ENCODE measurements at places on chromosomes 1 and 21.

GRCh38 chr1:116806671-116807070, 52.4 kb downstream of the CD2 start:
- DNase-seq, result no peak

DNA sequence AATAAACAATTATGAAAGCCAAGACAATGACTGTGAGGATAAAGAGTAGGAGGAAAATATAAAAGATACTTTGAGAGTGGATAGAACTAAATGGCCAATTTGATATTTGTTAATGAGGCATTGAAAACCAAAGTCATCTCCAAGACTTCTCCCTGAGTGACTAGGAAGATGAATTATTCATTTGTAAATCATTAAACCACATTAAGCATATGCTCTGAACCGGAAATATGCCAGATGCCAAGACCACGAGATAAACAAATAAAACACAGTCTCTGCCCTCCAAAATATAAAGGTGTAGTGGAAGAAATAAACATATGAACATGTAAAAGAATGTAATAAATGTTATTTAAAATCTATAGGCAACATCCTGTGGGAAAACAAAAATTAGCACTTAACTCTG, 78.8 kb downstream of the MRPL39 start:
- no peak for DNase-seq

DNA sequence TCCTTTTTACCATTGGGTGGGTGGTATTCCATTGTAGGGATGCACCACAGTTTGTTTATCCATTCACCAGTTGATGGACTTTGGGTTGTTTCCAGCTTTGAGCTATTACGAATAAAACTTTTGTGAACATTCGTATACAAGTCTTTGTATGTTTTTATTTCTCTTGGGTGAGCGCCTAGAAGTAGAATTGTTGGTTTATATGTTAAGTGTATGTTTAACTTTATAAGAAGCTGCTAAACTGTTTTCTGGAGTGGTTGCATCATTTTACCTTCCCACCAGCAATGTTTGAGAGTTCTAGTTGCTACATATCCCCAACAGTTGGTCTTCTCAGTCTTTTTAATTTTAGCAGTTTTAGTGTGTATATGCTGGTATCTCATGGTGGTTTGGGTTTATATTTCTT, 132.5 kb downstream of the PEX14 start:
- DNase-seq, result no peak

GRCh38 chr1:43991200-43991475, 261 bp upstream of the CCDC24 start:
- DNase-seq, result no peak

GRCh38 chr1:200146100-200146499, 118.6 kb downstream of the NR5A2 start:
- no peak for DNase-seq

GRCh38 chr1:116325104-116325503, 47.9 kb upstream of the ATP1A1 start:
- no peak for DNase-seq

- DNase-seq, result no peak
Measured at GRCh38 chr1:88571506-88571905, 112.6 kb upstream of the PKN2 start.

- no peak for DNase-seq
Measured at GRCh38 chr1:108560189-108560873, 431 bp downstream of the EEIG2 start.

- DNase-seq, result peak; percentile 98
Measured at GRCh38 chr1:211578640-211579439, at the start of gene SLC30A1. Gene SLC30A1 (minus strand): TSS chr1:211579161. CDS start chr1:211578612, 549 bp downstream.

- DNase-seq, result no peak
Measured at GRCh38 chr1:217026531-217026930, 303.3 kb upstream of the ESRRG start.

DNA sequence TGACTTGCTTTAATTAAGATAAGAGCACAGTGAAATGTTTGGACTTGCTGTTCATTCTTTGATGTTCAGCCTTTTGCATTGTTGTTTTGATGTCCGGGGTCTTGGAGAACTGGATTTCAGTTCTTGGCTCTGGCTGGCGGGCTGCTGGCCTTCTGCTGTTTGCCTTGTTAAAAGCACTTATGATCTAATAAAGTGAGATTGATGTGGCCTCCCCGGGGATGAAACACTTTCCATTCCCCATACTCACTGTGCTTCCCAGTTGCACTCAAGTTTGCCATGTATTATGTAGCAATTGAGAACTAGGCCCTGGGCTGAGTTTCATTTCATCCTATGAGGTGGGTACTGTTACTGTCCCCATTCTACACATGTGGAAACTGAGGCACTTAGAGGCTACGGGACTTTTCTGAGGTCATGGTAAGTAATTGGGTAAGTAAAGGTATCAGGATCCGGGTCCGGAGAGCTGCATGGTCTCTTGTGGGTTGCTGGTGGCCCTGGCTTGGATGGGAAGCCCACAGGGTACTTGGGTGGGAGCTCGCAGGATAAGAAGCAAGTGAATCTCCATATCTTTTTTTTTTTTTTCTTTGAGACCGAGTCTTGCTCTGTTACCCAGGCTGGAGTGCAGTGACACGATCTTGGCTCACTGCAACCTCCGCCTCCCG, 127.7 kb upstream of the ZBTB40 start:
- DNase-seq, result no peak

DNA sequence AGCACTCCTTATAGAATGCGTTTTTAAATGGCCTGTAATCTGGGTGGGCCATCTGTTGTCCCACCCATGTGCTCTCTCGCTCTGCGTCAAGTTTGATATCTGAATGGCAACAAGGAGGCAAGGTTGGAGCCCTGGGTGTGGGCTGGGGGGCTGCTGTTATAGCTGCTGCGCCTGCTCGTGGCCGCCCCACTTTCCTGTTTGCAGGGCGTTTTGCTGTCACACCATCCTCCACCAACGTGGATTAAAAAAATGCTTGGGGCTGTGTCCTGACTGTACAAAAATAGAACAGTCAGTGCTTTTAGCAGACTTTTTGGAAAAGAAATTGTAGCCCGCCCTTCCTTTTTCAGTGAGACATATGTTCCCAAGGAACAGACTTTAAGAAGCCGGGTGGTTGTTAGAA, 25.4 kb downstream of the UMODL1 start:
- DNase-seq, result no peak

- DNase-seq, result no peak
Measured at GRCh38 chr1:59845091-59845490, 30.3 kb downstream of the HOOK1 start.

DNA sequence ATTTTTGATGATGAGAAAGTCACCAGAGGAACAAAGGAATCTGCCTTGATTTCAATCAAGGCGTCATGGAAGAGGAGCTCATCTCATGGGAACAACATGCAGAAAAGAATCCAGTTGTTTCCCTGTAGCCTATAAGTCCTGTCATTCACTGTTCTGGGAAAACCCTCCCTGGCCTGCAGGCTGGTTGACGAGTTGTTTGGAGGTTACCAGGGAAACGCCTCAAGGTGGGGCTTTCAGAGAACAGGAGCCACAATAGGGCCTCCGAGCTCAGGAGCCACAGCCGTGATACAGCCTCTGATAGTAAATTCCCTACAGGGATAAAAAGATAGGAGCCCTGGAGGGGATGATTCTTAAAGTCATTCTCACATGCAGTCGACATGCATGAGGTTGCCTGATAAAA, 135.2 kb downstream of the PSMG1 start:
- DNase-seq, result peak; percentile 63

GRCh38 chr1:172941471-172941870, 109.3 kb downstream of the TNFSF18 start:
- DNase-seq, result no peak

DNA sequence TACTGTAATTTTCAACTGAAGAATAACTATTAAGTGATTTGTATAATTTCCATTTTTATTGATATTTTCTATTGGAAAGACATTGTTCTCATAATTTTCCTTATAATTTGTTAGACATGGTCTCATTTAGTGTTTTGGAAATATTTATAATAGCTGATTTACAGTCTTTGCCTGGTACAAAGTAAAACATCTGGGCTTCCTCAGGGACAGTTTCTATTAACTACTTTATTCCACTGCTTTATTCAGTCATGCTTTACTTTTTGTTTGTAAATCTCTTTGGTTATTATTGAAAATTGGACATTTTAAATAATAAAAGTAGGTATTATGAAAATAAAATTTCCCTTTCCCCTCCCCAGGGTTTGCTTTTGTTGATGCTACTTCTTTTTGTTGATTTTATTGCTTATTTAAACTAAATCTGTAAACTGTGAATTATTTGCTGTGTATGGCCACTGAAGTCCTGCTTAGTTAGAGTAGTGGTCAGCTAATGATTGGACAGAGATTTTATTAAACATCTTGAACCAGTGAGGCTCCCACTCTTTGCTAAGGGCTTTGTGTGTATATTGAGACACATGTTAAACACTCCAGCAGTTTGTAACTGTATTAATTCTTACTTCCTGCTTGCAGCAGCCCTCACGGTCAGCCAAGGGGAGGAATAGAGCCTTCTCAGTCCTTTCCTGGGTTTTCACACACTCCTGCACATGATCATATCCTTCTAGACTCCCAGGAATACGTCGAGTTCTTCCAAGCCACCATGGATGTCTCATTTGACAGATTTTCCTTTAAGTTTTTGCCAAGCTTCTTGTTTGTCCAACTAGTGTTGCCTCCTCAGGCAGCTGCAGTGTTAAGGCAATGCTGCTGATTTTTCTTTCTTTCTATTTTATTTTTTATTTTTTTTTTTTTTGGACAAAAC, 994.6 kb upstream of the PRMT6 start:
- DNase-seq, result no peak

DNA sequence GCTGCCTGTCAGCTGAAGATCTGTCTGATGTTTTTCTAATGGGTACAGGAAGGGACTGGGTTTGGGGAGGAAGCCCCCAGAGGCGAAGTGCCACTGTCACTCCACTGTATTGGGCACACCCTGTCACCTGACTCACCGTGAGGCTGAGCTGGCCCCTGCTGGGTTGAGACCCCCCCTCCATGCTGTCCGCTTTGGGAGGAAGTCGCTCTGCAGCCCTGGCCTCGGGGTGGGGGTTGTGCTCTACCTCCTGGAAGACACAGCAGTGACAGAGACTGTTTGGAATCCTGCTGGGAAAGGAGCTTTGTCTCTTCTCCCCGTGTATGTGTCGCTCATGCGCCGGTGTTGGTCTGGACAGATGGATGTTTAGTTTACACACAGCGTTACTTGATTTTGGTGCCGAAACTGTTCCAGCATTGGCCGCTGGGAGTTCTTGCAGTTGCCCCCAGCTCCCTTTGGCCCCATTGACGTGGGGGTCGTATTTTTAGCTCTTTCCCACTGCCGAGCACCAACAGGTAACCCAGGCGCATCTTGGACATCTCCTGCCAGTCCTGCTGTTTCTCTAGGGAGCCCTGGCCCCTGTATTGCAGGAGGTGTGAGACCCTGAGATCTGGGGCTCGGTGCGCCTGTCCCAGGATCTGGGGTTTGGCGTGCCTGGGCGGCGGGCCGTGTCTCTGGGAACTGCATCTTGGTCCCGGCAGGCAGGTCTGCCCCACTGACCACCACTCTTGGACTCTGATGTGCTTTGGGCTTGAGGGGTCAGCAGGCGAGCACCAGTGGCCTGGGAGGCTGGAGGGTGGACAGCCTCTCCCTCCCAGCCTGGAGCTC, 30.3 kb downstream of the SLX9 start:
- DNase-seq, result no peak
